Activated CD4-positive, alpha-beta T cell treated with anti-CD3 and anti-CD28 coated beads for 24 hours (primary cell): ENCODE measurements at places on chromosomes 5 and 9.

DNA sequence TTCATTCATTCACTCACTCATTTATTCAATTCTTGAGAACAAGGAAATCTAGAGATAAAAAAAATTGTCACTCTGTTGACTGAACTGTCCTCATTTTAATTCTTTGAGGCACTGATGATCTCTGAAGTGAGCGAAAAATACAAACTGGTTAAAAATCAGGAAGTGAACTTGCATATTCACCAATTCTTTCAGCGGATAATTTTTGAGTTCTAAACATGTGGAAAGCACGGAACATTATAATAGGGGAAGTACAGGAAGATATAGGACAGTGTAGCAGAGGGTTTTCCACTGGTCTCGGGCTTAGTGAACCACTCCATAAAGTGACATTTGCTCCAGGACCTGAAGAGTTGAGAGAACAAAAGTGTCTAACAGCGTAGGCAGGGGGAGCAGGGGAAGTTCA lies 169.5 kb downstream of the TLR4 start:
- no peak for DNase-seq

DNA sequence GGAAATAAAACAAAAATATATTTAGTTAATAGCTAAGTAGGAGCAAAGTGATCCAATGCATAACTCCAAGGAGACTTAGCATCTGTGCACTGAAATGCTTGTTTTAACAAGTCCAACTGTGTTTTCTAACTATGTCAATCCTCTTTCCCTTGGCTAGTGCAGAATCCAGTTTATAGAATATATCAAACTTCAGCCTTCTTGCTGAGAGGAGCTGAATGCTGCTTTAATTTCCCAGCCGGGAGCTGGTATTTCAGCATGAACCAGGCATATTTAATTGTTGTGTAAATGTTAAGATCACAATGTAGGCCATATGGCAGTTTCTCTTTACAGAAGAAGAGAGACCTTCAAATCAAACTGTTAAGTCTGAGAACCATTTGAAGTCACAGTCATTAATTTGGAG lies 411.7 kb downstream of the HCN1 start:
- no peak for DNase-seq

GRCh38 chr5:127296321-127296720 lies 5.7 kb downstream of the MEGF10 start:
- DNase-seq: no peak

DNA sequence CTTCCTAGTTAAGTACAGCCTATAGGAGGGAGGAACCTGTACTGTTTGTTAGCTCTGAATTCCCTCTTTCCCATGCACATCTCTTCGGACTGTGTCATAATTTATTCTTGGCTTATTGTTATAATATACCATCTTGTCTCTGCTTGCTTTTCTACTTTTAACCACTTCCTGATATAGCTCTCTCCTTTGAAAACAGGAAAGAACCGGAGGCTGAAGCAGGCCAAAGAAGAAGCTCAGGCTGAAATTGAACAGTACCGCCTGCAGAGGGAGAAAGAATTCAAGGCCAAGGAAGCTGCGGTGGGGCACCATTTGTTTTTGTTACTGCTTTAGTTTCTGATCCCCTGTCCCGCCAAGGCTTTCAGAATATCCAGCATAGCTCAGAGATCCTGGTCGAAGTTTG lies 4.8 kb downstream of the ATP6V1G1 start:
- no peak for DNase-seq

GRCh38 chr5:64331597-64332277 lies 166.1 kb downstream of the RNF180 start:
- no peak for DNase-seq

GRCh38 chr9:27627188-27627564 lies 53.9 kb upstream of the C9orf72 start:
- DNase-seq: no peak

DNA sequence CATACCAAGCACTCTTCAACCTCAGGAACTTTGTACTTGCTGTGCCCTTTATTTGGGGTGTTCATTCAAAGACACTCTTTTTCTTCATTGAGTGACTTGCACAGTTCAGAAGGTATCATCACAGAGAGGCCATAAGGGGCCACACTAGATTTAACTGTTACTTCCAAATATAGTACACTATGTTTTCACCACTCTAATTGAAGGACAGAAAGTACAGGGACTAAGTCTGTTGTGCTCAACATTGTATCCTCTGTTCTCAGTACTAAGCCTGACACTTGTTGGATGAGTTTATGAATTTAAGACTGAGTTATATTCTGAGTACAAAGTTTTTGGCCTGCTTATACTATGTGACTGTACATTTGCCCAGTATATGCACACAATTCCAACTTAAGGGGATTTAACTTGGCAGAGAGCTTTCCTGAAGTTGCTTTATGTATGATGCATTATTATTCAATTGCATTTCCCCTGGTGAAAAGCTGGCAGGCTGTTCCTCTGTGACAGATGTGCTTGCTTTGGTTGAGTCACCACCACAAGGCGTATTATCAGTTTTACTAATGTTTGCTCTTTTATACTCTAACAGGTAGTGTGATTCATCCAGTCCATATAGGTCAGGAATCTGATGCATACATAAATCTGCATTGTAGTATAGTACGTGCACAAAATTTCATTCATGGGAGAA lies 714.8 kb downstream of the TLR4 start:
- no peak for DNase-seq

DNA sequence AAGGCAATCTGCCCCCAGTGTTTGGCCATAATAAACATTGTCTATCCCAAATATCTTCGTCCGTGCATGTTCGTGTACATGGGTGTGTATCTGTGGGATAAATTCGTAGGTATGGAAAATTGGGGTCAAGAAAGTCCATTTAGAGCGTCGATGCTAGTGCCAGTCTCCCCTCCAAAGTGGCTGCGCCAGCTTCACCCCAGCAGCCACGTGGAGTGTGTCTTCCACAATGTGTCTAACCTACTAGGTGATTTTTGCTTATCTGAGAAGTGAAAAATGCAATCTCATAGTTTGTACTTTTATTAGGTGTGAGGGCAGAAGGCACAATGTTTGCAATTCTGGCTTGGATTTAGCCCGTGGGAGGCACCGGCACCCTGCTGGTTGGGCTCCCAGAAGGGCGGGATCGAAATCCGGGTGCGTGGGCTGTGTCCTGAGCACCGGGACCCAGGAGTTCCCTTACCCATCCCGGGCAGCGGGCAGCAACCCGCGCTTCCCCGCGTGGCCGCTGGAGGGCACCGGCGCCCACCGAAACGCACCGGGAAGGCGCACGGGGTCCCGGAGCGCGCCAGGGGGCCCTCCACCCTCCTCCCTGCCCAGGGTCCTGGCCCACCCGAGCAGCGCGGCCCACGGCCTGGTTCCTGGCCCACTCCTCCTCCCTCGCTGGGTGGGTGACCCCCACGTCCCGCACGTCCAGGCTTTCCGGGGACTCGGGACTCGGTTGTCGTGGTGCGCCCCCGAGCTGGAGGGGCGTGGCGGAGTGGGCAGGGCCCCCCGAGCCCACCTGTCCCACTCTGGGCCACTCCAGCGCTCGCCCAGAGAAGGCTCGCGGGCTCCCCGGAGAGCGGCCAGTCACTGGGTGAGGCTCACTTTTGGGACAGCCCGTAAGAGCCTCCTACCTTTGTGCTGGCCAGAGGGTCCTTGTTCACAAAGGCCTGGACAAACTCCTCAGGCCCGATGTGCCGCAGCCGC lies 55.4 kb upstream of the RNF130 start:
- DNase-seq: no peak

GRCh38 chr5:13932011-13932410 lies 12.5 kb downstream of the DNAH5 start:
- no peak for DNase-seq

GRCh38 chr9:37902796-37903646 lies 906 bp downstream of the SLC25A51 start:
- DNase-seq: no peak

DNA sequence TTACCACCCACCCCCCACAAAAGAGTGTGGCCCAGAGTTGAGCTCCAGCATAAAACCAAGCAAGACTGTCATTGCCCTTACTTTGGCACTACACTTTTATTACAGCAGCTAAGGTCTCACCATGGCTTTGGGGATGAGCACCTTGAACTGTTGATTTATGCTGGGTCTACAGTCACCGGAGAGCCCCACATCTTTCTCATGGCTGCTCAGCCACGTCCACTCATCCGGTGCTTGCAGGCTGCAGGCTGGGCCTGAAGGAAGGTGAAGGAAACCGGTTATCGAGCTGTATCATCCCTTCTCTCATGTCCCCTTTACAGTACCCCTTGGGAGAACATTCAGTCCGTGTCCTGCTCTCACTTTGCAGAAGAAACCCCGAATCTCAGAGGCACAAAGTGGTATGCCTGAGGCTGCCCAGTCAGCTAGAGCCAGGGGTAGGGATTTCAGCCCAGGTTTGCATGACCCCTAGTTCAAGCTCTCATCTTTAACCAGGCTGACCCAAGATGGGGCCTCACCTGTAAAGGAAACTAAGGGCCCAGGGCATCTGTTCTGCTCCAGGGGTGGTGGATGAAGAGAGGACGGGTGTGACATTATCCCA lies 11.6 kb downstream of the TMOD1 start:
- DNase-seq: no peak

- DNase-seq: no peak
These were observed 110.5 kb upstream of the CDKN2B start for GRCh38 chr9:22119522-22120158.

GRCh38 chr5:6360323-6361072 lies 17.8 kb downstream of the MED10 start:
- DNase-seq: no peak

- no peak for DNase-seq
These were observed 6.2 kb downstream of the GZMA start for GRCh38 chr5:55108661-55109060.

- DNase-seq: no peak
These were observed at the start of gene RGS7BP for GRCh38 chr5:64505769-64506566. Gene RGS7BP, plus strand, starts transcription at chr5:64506015. Its CDS starts 610 bp downstream, at chr5:64506625.

GRCh38 chr9:136996361-136997292 lies at the start of gene CLIC3:
Gene CLIC3, minus strand, starts transcription at chr9:136996568. Its CDS starts 25 bp downstream, at chr9:136996543.
- DNase-seq: no peak

DNA sequence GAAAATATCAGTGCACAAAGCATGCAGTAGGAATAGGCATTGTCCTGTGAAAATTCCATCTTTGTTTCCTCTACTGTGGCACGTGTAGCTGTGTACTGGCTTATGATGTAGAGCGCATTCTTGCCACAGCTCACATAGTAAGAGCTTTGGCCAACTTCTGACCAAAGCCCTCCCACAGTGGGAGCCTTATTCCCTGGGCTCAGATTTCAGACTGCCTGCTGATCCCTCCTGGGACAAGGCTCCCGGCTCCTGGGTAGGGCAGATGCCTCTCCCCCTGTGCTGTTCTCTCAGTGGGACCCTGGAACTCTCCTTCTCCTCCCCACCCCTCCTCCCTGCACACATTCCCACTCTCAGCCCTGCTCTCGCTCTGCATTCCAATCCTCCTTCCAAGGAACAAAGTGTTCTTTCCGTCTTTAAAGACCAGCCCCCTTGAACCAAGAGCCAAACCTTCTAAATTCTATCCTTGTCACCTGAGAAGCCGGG lies 17.5 kb downstream of the LCP2 start:
- no peak for DNase-seq

DNA sequence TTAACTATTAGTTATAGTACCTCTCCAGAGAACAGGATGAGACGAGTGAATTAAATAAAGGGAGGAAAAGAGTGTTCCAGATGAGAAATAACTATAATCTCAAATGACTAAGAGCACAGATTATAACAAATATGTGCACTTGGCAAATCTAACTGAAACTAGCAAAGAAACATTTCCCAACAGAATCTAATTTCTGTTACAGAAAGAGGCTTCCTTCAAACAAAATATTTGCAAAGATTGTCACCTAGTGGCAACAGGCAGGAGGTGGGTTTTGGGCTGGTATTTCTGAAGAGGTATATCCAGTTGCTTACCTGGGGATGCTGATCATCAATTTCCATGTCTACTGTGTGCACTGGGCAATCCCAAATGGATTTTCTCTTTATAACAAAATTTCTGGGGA lies 5.6 kb upstream of the SPDL1 start:
- no peak for DNase-seq

- no peak for DNase-seq
These were observed 47.4 kb upstream of the GLDC start for GRCh38 chr9:6692881-6693361.

DNA sequence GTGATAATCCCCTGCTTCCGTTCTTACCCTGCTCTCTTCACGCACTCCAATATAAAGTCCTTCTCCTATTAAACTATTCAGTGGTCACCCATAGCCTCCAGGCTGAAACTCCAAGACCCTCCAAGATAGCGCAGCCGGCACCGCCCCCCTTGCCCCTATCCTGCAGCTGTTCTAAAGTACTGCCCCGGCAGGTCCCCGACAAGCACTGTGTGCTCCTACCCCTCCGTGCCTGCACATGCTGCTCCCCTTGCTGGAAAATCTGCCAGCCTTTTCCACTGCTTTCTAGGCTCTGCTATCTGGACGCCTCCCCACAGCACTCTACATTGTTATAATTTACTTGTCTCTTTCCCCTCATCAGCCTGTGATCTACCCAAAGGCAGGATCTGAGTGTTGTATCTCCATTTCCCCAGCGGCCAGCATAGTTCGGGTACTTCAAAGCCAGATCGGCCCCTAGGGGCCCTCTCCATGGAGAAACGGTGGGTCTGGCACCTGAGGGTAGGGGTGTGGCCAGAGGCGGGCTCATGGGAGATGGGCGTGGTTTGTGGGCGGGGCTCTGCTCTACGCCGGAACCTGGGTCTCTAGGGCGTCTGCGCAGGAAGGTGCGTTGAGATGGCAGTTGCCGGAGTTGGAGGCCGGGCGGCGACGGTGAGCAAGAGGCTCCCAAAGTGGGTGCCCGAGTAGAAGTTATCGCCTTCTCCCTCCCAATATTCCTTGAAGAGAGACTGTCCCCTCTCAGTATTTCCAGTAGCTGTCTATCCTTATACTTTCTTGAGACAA lies 83.5 kb upstream of the RUSC2 start:
- DNase-seq: peak; percentile 27

DNA sequence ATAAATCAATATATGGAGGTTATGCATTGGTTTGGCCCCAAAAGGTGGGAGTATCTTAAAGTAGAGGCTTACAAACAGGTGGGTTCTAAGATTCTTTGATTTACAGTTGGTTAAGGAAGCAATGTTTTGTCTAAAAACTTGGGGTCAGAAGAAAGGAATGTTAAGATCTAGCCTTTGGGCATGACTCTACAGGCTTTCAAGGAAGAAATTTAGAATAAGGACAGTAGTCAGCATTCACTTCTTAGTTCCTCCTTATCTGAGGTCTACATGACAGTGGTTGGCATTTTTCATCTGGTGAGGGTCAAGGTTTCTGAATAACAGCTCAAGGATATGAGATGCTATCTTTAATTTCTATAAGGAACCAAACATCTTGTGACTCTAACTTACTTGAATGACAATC lies 122.8 kb downstream of the CAMK4 start:
- DNase-seq: no peak

- DNase-seq: no peak
These were observed 98.5 kb downstream of the ZCCHC7 start for GRCh38 chr9:37218800-37219425.

GRCh38 chr9:132160802-132161742 lies 786 bp upstream of the NTNG2 start:
- peak; percentile 21 for DNase-seq
